ENCODE measurements at places on chromosomes 5 and 9. TPM values are rescaled to one million over a fixed set of nuclear protein-coding genes. Genes with fewer than 3 reads are reported as not detected.

GLDC gene
- total RNA-seq = 0.19 TPM

TMEM141 gene
- 33.0 TPM for total RNA-seq

TENT4A gene
- total RNA-seq = 29.8 TPM

GLRA1 gene
- not detected for total RNA-seq

PRRX2 gene
- total RNA-seq = 8.5 TPM

DPP7 gene
- total RNA-seq = 150 TPM

PCDHGB1 gene
- 1.3 TPM for total RNA-seq

TMEM171 gene
- total RNA-seq = not detected

SPOCK1 gene
- total RNA-seq = 59.8 TPM

SHOC1 gene
- not detected for total RNA-seq

SPATA31A7 gene
- total RNA-seq = not detected

EGFLAM gene
- total RNA-seq = 132 TPM

ANKRD18B gene
- total RNA-seq = not detected

CDH6 gene
- 1.3 TPM for total RNA-seq

VCAN gene
- total RNA-seq = 224 TPM

ECSCR gene
- total RNA-seq = 26.7 TPM

DNAJC21 gene
- 34.9 TPM for total RNA-seq

- DNase-seq = no peak
Measured at GRCh38 chr5:105638437-105638836, 2032.3 kb downstream of the EFNA5 start.

- no peak for DNase-seq
Measured at GRCh38 chr5:167389537-167389936, 901.9 kb upstream of the WWC1 start.

- no peak for DNase-seq
Measured at GRCh38 chr9:8693464-8693863, 893.9 kb upstream of the DMAC1 start.

GRCh38 chr9:130660326-130660682 is 4.1 kb upstream of the PRDM12 start:
- DNase-seq = no peak

- DNase-seq = no peak
Measured at GRCh38 chr5:179343719-179344430, 1.4 kb downstream of the ADAMTS2 start.

GRCh38 chr5:168177831-168178450 is 113.5 kb upstream of the WWC1 start:
- no peak for DNase-seq

- no peak for DNase-seq
Measured at GRCh38 chr5:34676416-34676815, 20.3 kb downstream of the RAI14 start.

- no peak for DNase-seq
Measured at GRCh38 chr5:149745212-149745942, 15.3 kb downstream of the PPARGC1B start.

GRCh38 chr5:166245556-166245955 is 2045.9 kb upstream of the WWC1 start:
- no peak for DNase-seq

- no peak for DNase-seq
Measured at GRCh38 chr9:131010482-131011273, 1.7 kb downstream of the LAMC3 start.

GRCh38 chr5:136620016-136620419 is 254.7 kb upstream of the TRPC7 start:
- no peak for DNase-seq

DNA sequence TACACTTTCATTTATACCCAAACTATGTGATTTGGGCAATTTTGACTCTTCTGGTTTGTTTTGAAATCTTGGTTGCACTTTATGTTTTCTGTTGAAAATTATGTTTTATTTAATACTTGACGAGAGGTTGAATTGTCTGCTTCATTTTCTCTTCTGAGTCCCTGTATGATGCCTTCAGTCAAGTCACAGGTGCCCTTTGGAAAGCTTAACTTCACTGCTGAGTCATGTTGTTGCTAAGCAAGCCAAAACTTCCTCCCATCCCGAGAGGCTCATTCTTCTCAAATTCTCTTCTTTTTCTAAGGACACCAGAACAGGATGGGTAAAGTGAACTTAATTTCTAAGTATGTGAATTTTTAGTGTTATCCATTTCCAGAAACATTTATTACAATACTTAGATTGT is 455.3 kb upstream of the PTGER4 start:
- no peak for DNase-seq

DNA sequence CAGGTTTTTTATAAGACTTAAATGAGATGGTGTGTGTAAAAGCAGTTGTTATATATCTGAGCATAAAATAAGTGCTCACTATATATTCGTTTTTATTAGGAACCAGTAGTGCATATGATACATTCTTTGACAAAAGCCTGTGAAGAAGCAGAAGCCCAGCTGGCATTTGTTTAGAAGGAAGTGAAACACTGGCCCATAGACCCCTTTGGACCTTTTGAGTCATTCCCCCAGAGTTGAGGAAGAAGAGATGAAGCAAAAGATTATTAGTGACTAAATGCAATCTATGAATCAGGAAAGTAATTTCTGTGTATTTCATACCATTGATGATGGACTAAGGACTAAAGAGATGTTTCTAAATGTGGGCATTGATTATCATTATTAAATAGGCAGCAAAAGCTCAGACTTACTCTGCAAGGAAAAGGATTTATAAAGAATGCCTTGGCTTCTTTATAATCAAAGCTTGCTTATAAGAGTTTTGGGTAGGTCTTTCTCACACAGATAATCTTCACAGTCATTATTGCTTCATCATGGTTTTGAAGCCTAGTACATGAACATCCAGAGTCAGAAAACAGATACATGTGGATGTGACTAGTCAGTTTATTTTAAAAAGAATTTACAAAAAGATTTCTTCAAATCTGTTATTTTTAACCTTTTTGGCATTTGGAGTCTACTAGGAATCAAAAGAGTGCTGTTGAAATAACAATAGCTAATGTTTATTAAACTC is 16.9 kb upstream of the FER start:
- no peak for DNase-seq

GRCh38 chr5:102971676-102972293 is 148.2 kb downstream of the GIN1 start:
- no peak for DNase-seq

GRCh38 chr9:81687521-81688261 is 1.7 kb downstream of the TLE1 start:
- DNase-seq = no peak

DNA sequence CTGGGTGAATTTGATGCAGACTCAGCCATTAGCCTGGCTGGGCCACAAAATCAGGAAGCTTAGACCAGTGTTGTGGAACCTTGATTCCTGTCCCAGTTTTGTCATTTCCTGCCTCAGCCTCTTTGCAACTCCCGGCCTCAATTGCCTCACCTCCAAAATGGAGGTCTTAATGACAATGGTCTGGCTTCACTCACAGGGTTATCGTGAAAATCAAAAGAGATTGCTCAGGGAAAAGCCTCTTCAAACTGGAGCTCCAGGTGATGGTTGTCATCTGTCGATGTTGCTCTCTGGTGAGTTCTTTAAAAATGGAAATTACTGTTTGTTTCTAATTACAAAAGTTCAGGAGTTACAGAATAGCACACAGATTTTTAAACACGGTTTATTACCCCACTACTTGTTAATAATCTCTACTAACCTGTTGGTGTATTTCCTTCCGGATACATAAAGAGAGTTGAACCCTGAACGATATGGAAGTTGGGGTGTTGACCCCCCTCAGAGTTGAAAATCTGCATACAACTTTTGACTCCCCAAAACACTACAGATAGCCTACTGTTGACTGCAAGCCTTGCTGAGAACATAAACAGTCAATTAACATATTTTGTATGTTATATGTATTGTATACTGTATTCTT is 109.9 kb upstream of the CPEB4 start:
- DNase-seq = no peak

- no peak for DNase-seq
Measured at GRCh38 chr5:113205807-113206206, 229.0 kb downstream of the TSSK1B start.

DNA sequence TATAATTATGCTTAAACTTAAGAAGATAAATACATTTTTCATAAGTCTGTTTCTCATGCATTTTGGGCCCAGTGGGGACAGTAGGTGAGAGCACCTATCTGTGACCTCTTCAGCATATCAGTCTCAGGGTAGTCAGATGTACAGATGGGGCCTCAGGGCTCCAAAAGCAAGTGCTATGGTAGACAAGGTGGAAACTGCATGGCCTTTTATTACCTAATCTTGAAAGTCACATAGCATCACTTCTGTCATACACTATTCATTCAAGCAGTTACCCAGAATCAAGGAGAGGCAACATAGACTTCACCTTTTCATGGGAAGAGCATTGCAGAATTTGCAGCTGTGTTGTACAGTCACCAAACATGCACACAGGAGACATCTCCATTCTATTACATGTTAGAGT is 94.8 kb downstream of the SV2C start:
- DNase-seq = no peak

- DNase-seq = no peak
Measured at GRCh38 chr9:92483627-92484545, 1.6 kb upstream of the ASPN start.

DNA sequence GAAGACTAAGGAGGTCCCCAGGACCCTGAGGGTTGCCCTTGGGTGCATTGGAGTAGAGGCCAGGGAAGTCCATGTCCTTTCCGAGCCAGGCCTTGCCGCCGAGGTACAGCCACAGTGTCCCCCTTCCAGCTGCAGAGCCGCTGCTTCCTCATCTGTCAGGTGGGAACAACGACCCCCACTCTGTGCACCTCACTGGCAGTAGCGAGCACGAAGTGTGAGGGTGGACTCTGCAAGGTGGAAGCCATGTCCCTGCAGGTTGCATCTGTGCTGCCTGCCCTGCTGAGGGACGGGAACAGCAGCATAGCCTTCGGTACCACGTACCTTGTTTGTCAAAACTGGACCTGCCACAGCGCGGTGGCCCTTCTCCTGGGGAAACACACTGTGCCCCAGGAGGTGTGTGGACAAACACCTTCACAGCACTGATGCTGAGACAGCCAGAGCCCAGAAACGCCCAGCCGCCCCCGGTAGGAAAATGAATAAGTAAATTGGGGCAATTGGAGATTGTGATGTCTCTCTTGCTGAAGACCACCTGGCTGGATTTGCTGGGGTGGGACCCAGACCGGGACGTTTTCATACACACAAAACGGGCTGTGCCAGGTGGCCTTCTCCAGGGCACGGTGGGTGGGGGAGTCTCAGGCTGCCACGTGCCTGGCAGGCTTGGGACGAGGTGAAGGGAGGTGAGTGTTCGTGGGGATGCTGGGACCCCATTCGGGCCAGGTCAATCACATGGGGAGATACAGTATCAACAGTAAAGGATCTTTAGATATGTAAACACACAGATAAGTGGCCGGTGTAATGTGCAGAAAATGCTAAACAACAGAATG is 157.3 kb downstream of the RXRA start:
- DNase-seq = no peak

- DNase-seq = no peak
Measured at GRCh38 chr9:87716141-87716540, 9.8 kb upstream of the CTSL start.

- DNase-seq = no peak
Measured at GRCh38 chr5:90398726-90399125, 10.8 kb downstream of the CETN3 start.

- no peak for DNase-seq
Measured at GRCh38 chr5:76521240-76521758, 101.9 kb downstream of the F2RL2 start.

DNA sequence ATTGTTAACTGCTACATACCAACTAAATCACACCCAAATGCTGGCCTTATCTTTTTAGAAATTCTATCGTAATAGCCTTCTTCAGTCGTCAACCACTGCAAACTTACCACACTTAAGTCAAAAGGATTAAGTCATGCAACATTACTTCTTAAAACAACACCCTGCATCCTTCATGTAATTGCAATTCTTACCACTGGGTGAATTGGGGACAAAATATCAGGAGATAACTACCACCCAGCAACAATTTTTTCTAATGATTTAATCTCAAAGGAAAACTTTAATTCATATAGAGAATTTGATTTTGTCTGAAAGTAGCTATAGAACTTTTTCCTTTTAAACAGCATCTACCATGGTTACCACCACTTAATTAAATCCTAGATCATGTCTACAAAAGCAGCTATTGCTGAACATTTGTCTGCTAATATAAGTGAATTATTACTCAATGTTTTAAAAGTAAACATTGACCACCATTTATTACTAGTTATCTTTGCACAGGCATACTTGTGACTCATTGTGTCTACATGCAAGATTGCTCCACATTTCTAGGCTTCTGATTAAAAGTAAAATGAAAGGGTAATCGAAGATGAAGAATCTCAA is 10.5 kb downstream of the MLLT3 start:
- no peak for DNase-seq

- DNase-seq = no peak
Measured at GRCh38 chr9:75000835-75001234, 27.3 kb downstream of the CARNMT1 start.

DNA sequence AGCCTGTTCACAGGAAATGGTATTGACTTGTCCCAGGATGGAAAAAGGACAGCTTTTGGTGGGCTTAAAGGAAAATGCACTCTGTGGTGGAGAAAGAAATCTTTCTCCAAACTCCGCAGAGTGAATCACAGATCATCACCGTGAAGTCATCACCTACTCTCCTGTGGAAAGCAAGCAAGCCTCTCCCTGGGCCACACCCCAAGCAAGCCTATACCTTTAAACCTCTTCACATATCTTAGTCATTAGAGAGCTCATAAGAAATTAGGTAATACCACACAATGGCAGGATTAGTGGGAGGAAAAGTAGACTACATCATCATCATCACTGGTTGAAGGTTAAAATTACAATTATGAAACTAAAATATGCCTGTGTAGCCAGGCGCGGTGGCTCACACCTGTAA is 23.2 kb downstream of the TLE1 start:
- DNase-seq = no peak

GRCh38 chr5:13250464-13251291 is 693.8 kb downstream of the DNAH5 start:
- DNase-seq = no peak

- no peak for DNase-seq
Measured at GRCh38 chr5:154878642-154879335, 20.4 kb downstream of the CNOT8 start.

DNA sequence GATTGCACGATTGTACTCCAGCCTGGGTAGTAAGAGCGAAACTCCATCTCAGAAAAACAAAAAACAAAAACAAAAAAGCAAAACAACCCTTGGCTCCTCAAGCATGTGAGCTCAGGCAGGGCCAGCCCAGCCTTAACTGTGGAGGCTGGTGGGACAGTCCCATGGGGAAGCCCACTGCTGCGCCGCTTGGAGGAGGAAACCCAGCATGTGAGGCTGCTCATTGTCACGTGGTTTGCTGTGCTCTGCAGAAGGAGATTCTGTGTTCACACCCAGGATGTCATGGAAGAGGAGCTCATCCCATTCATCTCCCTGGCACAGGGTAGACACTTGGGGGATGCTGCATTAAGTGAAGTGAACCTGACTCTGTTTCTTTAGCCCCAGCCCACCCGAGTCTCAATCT is 4.0 kb downstream of the ZBED3 start:
- no peak for DNase-seq
